ENCODE measurements at places on chromosomes 7 and 10.

DNA sequence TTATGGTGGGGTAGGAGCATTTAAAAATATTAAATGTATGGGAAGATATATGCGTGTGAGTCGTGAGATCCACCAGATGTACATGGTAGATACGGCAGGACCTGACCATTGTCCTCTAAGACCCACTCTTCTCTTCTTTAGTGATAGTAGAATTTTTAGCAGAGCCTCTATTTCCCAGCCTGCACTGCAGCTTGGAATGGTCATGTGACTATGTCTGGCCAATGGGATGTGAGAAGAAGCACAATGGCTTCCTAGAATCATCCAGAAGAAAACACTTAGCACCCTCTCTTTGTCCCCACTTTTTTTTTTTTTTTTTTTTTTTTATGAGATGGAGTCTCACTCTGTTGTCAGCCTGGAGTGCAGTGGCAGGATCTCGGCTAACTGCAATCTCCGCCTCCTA lies 86.6 kb upstream of the CYTH3 start:
- no peak for DNase-seq

DNA sequence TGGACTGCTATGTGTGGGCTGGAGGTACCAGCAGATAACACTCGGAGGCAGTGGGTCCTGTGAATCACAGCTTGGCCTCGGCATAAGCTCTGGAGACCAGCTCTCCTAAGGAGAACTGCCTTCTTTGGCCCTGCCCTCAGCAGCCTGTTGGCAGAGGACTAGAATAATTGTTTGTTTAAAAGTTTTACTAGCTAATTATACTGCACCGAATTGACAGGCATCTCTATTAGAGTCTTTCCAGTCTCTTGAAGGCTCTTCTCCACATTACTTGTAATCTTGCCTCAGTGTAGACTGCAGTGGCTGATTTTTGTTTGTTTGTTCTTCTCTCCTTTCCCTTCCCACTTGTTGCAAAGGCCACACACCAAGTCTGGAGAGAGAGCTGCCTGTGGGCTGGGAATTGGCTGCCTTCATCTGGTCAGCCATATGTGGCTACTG lies 183.2 kb downstream of the AUTS2 start:
- no peak for DNase-seq

- no peak for DNase-seq
Measured at GRCh38 chr7:113819474-113819873, 99.3 kb downstream of the PPP1R3A start.

DNA sequence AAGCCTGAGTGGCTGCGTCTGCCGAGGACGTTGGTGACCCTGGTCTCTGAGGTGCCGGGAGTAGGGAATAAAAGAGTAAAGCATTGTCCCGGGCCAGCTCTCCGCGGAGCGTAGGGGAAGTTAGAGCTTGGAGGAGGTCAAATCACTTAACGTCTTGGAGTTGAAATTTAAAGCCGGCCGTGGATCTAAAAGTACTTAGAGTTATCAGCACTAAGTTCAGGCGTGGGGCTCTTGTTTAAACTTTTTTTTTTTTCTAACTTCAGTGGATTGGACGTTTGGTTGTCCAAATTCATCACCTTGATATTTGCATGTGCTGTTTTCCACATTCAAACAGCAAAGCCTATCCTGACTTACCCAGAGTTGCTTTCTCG lies 700 bp downstream of the NIPSNAP2 start:
- DNase-seq = no peak

GRCh38 chr7:48261696-48262095 lies 90.4 kb downstream of the ABCA13 start:
- no peak for DNase-seq

DNA sequence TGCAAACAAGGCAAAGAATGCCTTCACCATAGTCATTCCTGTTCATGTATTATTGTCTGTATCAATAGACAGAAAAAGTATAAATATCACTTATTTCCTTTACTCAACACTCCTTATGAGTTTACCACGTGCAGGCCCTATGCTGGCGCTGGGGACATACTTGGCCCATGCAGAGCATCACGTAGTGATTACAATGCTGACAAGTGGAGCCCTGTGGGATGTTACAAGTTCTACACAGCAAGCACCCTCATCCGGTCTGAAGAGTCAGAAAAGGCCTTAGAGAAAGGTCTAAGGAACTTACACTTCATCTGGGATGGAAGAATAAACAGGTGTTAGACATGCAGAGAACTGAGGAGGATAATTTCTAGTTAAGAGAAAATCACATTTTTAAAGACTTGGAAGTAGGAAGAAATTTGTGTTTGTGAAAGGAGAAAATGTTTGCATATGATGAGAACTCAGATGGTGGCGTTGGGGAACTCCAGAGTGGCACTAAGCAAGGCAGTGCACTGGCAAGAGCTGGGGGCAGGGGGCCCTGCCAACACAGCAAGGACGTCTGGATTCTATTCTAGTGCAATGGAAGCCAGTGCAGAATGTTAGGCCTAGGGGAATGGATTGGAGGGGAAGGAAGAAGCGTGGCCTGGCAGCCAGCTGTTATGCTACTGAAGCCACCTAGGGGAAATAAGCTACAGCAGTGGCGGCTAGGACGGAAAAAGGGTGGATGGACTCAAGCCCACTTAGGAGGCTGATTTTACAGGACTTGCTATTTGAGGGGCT lies 116.2 kb downstream of the ELMO1 start:
- no peak for DNase-seq

GRCh38 chr7:88184848-88185304 lies 35.0 kb downstream of the SRI start:
- DNase-seq = no peak

- DNase-seq = no peak
Measured at GRCh38 chr7:138524259-138524658, 64.2 kb downstream of the TRIM24 start.

DNA sequence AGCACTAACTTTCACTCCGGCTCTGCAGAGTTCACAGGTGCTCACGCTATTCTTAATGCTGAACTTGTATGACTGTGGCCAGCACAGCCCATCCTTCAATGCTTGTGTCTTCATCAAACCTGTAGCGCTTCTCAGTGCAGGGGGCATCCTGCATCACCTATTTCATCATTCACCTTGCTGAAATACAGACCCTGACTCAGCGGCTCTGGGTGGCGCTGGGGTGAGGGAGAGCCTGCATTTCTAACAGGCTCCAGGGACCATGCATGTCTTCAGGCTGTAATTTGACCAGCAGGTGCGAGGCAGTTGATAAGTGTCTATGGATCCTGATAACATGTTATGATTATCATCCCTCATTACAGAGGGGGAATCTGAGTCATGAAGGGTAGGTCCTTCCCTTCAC lies 89.3 kb downstream of the VOPP1 start:
- no peak for DNase-seq

- DNase-seq = no peak
Measured at GRCh38 chr7:90713628-90714027, 117.5 kb downstream of the CDK14 start.

- DNase-seq = no peak
Measured at GRCh38 chr7:25105911-25106310, 19.1 kb downstream of the CYCS start.

- no peak for DNase-seq
Measured at GRCh38 chr7:22730921-22731654, 4.1 kb downstream of the IL6 start.

GRCh38 chr7:2095436-2095835 lies 137.3 kb downstream of the MAD1L1 start:
- no peak for DNase-seq

- DNase-seq = no peak
Measured at GRCh38 chr7:33500703-33501701, 371.6 kb downstream of the BBS9 start.

GRCh38 chr7:30502470-30503251 lies 2.0 kb downstream of the GGCT start:
- DNase-seq = no peak

GRCh38 chr7:116499168-116500077 lies at the start of gene CAV2:
Gene CAV2, plus strand, starts transcription at chr7:116499738. Its CDS starts 44 bp downstream, at chr7:116499782.
- DNase-seq = peak; percentile 12

- DNase-seq = no peak
Measured at GRCh38 chr10:129968853-129969183, 4.7 kb upstream of the EBF3 start.

DNA sequence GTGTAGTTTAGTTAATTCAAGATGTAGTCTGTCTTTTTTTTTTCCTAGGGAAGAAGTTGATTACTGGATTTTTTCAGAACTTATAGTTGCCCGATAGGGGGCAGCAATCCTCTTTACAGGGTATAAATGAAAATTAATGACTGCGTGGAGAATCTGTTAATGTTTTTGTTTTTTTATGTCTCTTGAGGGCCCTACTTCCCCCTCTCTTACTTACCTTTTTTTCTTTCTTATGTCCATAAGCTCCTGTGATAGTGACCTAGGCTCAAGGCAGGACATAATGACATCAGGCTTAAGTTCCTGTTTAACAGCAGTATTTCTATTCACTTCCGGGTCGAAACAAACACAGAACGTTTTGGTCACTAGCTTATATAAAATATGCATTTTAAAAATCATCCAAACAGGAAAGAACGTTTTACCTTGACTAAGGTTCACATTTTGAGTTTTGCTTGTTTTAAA lies 18.8 kb downstream of the CDC123 start:
- DNase-seq = no peak

DNA sequence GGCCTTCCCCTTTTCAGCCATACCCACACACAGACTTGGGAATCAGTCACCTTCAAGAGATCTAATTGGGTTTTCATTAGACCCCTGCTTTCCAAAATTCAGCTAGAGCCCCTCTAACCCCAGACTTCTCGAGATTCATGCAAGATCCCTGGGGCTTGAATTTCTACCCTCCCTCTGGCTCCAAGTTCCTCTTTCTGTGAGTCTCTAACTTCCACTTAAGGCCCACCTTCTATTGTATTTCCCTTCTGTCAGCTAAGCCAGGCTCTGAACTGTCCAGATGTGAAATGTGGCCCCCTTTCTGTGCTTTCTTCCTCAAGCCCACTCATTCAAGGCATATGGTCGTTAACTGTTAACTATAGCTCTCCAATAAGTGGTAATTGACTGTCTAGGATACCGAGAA lies 132.2 kb downstream of the ZNF365 start:
- DNase-seq = no peak

DNA sequence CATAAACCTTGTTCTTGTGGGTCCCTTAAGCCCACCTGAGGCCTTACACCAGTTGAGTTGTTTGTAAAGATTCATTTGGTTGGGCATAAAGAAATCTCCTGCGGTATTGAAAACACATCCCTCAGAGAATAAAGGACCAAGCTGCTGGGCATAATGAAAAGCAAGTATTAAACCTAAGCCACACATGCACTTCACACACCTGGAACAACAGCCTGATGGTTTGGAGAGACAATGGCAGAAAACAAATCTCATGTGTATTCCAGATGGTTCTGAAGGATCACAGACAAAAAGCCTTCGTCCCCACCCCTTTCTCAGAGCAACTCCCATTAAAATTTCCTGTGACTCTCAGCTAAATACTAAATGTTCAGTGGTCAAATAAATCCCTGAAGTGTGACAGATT lies 44.2 kb downstream of the FEZF1 start:
- DNase-seq = no peak

DNA sequence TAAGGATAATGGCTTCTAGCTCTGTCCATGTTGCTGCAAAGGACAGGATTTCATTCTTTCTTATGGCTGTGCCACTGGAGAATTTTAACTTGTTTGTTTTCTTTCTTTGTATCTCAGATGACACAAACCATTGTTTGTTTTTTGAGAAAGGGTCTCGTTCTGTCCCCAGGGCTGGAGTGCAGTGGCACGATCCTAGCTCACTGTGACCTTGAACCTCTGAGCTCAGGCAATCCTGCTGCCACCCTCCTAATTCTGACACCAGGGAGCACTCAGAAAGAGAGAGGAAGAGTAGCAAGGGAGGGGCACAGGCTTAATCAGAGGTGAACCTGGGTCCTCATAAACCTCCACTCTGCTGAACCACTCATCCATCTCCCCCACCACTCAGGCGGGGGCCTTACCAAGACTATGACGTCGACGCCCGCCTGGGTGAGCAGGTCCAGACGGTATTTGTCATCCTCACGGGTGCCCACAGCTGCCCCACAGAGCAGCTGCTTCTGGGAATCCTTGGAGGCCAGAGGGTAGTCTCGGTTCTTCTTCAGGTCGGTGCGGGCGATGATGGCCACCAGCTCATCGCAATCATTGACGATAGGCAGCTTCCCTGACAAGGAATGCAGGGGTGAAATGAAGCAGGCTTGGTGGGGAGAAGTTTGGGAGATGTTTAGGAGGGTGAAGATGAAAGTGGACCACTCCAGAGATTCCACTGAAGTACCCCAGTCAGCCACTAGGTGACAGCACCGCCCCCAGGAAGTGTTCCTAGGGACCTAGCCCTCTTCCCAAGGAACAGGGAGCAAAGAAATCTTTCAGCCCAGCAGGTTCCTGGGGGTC lies 11.6 kb downstream of the IMPDH1 start:
- DNase-seq = peak; percentile 32

DNA sequence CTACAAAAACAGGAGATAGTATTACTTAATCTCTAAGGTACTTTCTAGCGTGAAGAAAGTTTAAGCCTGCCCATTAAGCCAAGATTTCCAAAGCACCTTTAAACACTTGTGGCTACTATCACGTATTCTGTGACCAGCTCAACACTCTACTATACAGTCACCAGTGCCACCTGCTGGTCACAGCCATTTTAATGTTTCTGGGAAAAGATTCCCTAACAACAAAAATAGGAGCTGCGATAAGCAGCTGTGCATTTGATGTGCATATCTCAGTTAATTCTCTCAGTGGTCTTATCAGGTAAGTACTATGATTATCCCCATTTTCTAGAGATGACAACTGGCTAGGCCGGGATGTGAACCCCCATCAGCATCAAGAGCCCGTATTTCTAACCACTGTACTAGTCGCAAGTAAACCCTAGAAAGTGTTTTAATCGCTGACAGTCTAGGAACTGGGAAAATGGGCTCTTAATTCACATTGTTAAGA lies 860 bp downstream of the SEC31B start:
- no peak for DNase-seq

DNA sequence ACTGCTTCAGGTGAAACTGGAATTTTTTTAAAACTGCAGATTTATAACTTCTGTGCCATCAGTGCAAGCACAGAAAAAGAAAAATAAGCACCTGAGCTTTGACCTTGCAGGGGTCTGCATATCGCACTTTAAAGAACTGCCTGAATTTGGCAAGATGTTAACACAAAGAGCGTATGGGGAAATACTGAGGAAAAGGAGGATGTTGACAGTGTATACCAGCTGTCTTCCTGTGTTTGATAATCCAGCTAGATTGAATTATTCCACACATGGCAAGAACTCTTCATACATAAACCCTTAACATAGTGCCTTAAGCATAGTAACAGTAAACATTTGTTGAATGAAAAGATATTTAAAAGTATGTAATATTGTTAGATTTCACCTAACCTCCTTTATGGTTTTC lies 30.0 kb downstream of the SMC3 start:
- DNase-seq = no peak

DNA sequence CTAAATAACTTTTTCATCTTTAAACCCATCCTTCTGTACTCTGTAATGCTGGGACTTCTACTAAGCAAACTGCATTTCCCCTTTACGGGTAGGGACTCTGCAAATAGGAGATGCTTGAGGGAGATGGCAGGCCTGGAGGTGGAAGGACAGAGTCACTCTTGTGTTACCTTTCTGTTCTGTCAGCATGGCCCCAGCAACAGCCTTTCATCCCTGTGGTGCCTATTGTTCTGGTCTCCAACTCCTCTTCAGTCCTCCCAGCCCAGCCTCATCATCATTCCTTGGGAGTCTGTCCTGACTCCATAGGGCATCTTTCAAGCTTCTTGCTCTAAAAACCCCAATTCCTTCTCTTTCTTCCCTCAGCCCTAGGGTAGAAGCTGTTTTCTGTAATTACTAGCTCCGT lies 230.0 kb downstream of the SNX13 start:
- DNase-seq = no peak

- no peak for DNase-seq
Measured at GRCh38 chr10:93160140-93160539, 86.4 kb downstream of the CYP26A1 start.

- DNase-seq = no peak
Measured at GRCh38 chr10:132588301-132589013, 50.9 kb downstream of the INPP5A start.

- no peak for DNase-seq
Measured at GRCh38 chr10:43691485-43691884, 42.8 kb upstream of the ZNF32 start.

All from T-helper 17 cell (primary cell).